ENCODE measurements at places on chromosomes 1 and 21.

DNA sequence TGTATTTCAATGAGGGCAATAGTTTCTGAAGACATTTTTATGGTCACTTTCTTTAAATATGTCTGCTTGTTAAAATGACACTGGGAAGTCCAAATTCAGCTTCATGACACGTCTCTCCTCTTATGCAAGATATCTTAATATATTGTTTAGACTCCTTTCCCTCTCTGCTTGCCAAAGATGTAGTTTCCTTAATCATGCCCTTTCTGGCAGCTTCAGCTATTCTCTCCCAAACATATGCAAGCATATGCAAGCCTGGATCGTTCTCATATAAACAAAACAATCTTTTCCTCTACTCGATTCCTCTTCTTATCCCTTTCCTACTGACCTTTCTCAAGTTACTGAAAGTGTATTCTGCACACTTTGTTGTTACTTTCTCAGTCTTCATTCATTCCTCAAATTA is 372.2 kb downstream of the PTBP2 start:
- DNase-seq: no peak

DNA sequence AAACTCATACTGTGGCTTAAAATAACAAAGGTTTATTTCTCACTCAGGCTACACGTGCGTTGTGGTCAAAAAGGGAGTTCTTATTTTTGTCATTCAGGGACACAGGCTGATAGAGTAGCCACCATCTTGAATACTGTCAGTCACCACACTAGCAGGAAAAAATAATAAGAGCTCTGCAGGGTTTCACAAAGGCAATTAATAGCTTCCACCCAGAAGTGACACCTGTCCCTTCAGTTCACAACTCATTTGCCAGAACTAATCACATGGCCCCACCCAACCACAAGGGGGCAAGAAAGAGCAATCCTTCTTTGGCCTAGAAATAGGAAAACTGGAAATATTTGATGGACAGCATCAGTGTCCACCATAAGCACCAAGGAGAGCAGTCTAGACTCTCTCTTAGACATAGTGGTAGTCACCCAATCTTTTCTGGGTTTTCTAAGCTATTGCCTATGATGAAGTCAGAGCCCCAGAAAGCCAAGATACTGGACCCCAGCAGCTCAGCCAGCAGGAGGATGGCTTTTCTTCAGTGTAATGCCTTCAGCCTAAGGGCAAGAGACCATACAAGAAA is 8.2 kb downstream of the HAPLN2 start:
- no peak for DNase-seq

- no peak for DNase-seq
These were observed 97.7 kb downstream of the NEK7 start for GRCh38 chr1:198254521-198254920.

GRCh38 chr1:228004331-228004855 is 2.4 kb upstream of the WNT3A start:
- DNase-seq: no peak

DNA sequence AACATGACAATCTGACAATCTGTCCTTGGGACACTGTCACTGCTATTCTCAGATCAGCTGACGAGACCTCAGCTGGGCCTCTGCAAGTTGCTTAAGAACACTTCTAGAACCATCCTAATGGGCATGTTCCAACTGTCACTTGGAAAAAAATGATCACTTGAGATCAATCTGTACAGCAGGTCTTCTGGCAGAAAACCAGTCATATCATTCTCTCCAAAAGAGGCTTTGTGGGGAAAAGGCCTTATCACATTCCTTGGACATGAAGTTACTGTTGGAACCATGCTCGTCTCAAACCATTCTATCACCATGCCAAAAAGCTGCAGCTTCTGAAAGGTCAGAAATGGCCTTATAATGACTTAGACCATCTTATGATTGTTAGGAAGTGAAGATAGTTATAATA is 744.2 kb downstream of the USP25 start:
- DNase-seq: no peak

DNA sequence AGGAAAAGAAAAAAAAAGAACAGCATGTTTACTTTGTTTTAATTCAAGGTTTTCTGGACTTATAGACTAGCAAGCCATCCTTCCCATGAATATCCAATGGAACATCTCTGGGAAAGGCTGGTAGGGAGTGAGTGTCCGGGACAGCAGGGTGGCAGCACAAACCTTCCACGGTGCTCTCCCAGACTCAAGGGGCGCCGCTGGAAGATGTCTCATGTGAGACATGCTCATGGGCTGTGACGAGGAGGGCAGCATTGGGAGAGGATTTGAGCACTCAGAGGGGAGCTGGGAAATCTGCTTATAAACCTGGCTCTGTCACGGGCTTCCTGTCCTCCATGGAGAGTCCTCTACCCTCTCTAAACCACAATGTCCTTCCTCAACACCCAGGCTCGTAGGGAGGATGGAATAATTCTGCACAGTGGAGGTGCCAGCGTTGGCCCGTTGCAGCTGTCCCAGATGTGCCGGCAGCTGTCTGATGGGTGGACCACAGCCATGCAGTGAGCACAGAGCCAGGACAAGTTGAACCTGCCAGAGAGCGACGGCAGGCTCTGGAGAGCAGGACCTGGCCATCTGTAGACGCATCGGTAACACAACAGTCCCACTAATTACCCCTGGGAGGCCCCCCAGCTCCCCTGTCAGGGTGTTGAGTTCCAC is 100.1 kb upstream of the IGSF21 start:
- DNase-seq: no peak

- DNase-seq: no peak
These were observed 6.6 kb upstream of the PNRC2 start for GRCh38 chr1:23953020-23953419.

DNA sequence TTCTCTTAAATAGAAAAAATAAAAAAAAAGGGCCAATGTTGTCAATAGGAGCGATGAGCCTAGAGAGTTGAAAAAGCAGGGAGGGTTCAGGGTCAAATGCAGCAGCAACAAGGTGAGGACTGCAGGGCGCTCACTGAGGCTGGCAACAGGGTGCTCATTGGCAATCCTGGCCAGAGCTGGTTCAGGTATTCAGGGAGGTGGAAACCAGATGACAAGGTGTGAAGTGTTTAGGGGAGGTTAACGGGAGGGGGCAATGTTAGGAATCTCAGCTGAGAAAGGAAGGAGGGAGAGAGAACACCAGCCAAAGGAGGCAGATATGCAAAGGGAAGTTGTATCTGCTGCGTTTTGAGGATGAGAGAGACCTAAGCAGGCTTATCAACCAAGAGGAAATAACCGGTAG is 129.8 kb upstream of the DAB1 start:
- no peak for DNase-seq

- no peak for DNase-seq
These were observed 9.0 kb downstream of the ZBTB17 start for GRCh38 chr1:15966956-15967344.

DNA sequence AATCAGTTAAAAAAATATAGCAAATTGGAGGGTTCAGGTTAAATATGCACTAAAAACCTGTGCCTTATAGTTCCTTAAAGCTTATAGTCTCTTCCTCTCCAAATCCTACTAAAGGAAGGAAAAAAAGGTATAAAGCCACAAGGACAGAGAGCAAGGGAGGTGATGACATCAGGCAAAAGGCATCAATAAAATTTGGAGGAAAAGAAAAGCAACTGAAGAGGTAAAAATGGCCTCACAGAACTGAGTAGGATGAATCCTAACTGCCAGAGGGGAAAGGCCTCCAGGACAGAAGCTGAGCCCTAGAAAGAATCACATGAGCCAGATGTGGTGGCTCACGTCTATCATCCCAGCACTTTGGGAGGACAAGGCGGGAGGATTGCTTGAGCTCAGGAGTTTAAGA is 8.1 kb downstream of the CCSAP start:
- no peak for DNase-seq

DNA sequence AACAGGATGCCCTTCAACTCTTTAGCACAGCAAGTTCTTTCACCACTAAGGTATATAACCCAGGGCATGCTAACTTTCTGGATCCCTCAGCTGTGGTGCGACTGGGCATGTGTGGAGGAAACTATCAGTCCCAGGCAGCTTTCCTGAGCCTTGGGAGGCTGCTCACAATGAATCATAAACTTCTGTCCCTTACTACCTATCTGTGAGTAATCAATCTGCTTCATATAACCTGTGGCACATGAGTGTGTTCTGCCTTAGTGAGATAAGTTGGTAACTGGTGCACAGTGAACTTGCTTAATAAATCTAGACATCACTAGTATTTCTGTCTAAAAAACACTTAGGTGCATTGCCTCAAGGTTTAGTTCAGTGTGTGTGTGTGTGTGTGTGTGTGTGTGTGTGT is 158.0 kb downstream of the GPATCH2 start:
- DNase-seq: no peak

DNA sequence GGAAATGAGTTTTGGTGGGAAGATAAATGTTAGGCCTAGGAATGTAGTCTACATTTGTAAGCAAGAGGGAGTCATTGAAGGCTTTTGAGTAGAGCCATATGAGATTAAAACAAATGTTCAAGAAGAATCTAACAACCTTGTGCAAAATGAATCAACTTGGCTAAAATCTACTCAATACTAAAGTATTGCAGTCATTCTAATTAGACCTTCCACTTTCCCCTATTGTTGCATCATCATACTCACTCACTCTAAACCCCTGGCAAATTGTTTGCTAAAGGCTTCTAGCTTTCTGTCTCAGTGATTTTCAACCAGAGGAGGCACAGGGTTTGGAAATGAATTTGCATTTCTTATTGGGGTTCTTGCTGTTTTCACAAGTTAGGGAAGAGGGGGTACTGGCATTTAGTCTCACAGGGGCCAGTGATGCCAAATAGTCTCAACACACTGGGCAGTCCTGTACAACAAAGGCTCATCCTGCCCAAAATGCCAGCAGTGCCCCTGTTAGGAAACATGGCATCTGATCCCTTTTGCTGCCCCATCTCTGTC is 85.3 kb downstream of the SEC16B start:
- no peak for DNase-seq

Measured in substantia nigra (tissue), 51 donors.